ENCODE measurements at places on chromosomes 2 and 18.

- no peak for DNase-seq
Observed at GRCh38 chr18:390741-391478, 109.6 kb downstream of the COLEC12 start.

DNA sequence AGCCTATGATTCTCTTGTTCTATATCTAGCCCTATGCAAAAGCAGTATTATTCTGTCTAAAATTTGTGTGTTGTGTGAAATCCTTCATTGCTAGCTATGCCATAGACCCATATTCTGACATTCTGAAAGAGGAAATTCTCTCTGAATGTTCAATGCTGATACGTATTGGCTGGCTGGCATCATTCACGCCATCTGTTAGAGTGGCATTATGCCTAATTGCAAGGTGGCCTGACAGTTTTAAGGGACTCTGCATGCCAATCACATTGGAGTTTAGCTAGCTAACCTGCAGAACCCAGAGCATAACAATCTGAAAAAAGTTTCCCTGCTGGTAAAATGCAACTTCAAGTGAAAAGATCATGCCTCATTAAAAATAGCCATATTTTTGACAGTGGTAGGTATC is 316.0 kb downstream of the SOX11 start:
- DNase-seq = no peak

DNA sequence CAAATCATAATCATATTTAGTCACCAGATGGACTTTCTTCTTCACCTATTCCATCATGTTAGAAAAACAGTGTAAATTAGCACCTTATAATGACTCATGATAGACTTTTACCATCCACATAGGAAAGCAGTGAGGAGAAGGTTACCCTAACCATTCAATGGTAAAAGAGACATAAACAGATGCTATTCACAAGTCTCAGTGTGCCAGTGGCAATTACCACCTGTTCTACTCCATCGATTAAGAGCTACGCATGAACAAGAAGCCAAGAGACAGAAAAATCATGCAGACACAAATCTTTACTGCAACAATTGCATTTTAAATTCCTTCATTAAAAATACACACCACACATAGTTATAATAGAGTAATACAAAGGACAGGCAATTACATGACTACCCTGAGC is 106.7 kb upstream of the CHAC2 start:
- DNase-seq = no peak

DNA sequence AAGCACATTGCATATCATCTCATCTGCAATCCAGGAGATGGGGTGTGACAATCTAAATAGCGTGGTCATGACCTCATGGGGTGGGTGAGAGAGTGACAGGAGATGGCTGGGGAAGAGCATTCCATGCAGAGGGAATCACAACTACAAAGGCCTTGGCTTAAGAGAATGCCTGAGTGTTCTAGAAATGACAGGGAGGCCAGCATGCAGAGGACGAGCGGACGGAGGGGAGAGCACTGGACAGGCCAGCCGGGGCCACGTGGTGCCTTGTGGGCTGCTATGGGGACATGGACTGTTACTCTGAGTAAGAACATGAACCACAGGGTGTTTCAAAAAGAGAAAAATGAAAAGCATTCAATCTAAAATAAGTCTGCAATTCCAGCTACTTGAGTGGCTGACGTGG is 117.9 kb upstream of the ODC1 start:
- DNase-seq = no peak

DNA sequence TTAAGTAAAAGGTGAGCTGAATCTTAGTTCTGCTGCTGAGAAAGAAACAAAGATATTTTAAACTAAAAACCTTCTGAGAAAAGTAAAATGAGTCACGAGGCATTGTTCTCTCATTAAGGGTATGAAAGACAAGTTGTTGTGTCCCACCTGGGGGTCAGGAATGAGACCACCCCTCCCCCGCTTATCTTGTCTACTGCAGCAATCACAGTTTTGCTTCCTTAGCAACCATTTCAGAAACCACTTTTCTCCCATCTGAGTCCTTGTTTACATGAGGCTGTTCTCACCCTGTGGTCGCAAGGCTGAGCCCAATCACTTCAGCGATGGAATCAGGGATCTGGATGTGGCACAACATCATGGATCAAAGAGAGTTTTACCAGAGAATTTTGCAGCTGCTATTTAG is 377.6 kb upstream of the NETO1 start:
- no peak for DNase-seq

DNA sequence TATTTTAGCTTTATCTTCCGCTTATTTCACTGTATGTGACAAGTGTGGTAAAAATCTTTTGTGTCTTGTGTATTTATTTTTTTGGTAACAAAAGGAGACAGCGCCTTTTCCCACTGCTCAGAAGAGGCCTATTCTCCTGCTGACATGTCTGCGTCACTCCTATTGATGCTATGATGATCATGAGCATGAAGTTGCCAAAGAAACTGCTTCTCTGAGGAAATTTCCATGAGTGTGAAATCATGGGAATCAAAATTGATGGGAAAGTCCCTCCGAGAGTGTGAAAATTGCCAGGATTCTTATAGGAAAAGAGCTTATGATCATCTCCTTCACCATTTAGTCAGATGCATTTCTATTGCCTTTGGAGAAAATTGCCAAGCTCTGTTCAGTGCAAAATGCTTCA is 36.5 kb upstream of the DARS1 start:
- no peak for DNase-seq

DNA sequence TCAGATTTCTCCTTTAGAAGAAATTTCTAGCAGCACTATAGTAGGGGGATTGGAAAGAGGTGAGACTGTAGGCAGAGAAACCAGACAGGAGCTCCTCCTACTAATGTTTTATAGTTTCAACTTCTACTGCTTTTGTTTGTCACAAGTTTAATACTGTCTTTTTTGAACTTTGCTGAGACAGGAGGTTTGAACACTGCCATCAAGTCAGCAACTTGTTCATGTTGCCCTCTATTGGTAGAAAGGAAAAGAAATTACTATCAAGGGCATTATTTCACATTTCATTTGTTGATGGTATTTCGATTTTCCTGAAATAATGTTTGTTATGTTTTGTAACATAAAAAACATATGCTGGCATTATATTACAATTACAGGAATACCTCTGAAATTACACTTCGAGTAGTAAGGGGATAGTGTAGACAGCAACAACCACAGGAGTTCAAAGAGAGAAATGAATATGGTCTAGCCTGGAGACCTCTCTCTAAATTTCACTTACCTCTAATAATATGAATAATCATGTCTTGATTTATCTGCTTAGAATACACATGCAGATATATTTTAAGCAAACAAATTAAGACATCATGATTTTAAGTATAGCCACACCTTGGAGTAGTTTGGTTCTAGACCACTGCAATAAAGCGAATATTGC is 12.4 kb upstream of the CCDC88A start:
- no peak for DNase-seq

GRCh38 chr2:238791354-238791753 is 56.5 kb upstream of the TWIST2 start:
- DNase-seq = no peak

- DNase-seq = no peak
Observed at GRCh38 chr18:32372381-32373061, 98.2 kb downstream of the GAREM1 start.

DNA sequence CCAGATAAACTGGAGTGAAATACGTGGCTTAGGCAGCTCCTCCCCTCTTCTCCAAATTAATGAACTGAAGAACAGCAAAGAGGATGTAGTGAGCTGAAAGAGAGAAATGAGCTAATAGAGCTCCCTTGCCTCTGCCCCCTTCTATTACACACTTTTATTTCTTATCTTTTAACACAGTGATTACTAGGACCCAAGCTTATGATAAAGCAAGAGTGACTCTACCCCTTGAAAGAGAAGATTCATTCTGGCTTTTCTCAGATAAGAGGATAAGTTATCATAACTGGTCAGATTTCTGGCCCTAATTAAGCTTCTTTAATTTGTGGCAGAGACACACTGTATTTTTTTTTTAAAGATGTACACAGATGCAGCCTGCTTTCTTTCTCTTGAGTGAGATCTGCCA is 102.2 kb downstream of the MSTN start:
- no peak for DNase-seq

DNA sequence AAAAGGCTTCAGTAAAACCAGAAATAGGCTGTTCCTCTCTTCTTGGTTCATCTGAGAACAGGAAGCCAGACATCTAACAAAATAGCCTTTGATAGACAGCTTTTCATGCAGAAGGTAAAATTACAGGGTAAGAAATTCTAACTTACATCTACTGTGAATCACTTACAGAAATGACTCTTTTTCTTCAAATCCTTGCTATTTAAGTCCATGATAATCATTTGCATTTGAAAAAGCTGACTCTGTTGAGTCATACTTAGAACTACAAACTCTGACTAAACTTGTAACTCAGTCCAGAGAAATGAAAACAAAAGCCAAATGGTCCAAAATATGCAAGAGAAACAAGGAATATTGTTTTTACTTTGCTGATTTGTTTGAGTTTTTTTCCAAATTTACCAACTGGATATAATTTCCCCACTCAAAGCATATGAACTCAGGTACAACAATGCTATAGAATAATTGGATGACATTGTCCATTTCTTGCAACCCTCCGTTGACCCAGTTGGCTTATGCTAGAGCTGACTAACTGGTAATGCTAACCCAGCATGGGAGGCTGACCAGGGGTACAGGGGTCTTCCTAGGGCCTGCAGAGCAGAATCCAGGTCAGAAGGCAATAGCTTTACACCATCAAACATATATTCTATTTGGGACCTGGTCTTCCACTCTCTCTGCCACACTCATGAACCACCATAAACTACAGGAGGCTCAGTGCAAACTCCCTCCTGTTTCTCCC is 18.8 kb upstream of the MREG start:
- no peak for DNase-seq

GRCh38 chr18:58269931-58270330 is 225.9 kb downstream of the NEDD4L start:
- no peak for DNase-seq

DNA sequence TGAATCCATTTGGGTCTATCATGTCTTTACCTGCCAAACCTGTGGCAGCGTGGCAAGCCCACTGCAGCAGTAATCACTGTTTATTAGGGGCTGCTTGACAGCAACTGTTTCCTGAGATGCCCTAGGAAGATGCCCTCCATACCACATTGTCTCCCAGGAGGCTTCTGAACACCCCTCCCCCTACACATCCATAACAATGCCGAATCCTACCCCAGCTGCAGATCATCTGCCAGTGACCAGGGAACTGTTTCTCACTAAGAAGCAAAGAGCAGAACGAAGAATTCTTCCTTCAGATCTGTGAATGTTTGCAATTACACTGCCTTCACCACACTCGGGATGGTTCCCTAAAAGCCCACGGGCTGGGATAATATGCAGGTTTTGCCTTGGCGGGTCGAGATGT is 127.8 kb downstream of the VIT start:
- no peak for DNase-seq

DNA sequence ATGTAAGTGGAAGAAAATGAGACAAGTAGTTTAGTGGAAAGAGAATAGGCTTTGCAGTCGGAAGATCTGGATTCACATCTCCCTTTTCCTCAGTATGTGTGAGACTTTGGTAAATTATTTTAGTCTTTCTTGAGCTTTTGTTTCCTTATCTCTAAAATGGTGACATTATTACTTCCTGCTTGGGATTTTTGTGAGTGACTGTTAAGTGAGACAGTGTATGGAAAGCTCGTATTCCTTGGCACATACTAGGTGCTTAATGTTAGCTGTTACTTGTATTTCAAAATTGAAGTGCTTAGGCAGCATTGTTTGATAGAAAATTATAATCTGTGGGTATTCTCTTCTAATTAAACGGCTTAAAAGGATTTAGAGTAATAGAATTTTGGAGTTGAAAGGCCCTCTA is 2.0 kb downstream of the ZNF638 start:
- no peak for DNase-seq

DNA sequence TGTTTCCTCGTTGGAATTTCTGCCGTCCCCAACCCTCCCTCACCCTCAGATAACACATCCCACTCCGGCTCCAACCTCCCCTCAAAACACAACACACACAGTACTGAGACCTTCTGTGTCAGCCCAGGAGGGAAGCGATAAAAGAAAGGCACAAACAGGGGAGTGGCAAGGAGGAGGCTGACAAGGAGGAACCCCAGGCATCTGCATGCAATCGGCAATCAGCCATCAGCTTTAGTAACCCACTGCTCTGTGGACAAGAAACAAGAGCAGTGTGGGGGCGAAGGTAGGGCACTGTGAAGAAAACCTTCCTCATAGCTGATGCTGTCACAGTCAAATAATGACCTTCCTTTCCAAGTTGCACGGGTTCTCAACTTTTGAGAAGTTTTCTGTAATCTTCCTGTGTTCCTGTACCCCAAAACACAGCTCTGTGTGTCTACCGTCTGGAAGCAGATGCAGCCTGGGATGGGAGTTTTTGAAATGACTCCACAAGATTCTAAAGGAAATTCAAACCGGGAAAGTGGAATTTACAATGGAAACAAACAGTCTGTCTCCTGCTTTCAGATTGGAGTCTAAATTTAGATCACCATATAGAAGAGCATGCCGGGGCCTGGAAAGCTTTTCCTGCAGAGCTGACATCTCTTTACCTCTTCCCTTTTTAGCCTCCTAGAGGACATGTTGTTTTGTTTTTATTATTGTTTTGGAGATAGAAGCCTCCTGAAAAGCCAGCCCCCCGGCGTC is 16.4 kb upstream of the LPIN2 start:
- DNase-seq = no peak

DNA sequence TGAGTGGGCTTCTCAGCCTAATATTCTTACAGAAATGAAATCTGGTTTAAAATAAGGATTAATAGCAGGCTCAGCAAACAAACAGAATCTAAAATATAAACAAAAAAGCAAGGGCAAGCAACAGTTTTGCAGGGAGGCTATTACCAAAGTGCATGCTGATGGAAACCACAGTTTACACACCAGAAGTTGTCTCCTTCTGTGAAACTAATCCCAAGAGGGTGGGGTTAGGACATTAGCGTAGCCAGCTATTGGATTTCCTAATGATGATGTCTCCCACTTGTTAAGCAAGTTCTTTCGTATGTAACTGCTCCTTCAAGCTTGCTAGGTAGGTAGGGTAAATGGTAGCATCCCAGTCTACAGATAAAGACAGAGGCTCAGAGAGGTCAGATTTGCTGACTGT is 65.0 kb upstream of the TSPYL6 start:
- no peak for DNase-seq

DNA sequence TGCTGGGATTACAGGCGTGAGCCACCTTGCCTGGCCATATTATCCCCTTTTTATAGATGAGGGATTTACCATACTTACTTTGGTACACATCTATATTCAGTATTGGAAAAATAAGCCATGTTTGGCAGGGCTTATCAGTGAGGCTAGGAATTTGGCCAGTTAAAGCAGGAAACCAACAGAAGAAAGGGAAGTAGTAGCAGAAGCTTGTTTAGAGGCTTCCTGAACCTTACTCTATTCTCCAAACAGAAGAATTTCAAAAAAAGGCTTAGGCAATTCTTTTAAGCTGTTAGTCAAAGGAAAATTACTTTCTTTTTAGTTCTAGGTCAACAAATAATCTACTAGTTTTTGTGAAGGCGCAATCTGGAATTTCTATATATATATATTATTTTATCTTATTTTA is 3.2 kb upstream of the GLS start:
- DNase-seq = no peak

Measured in NCI-H526 (cell line).